Anterior cingulate cortex (tissue), 58 donors: ENCODE measurements at places on chromosomes 2 and 18.

GRCh38 chr18:9380621-9381395, 46.2 kb downstream of the TWSG1 start:
- DNase-seq = no peak

DNA sequence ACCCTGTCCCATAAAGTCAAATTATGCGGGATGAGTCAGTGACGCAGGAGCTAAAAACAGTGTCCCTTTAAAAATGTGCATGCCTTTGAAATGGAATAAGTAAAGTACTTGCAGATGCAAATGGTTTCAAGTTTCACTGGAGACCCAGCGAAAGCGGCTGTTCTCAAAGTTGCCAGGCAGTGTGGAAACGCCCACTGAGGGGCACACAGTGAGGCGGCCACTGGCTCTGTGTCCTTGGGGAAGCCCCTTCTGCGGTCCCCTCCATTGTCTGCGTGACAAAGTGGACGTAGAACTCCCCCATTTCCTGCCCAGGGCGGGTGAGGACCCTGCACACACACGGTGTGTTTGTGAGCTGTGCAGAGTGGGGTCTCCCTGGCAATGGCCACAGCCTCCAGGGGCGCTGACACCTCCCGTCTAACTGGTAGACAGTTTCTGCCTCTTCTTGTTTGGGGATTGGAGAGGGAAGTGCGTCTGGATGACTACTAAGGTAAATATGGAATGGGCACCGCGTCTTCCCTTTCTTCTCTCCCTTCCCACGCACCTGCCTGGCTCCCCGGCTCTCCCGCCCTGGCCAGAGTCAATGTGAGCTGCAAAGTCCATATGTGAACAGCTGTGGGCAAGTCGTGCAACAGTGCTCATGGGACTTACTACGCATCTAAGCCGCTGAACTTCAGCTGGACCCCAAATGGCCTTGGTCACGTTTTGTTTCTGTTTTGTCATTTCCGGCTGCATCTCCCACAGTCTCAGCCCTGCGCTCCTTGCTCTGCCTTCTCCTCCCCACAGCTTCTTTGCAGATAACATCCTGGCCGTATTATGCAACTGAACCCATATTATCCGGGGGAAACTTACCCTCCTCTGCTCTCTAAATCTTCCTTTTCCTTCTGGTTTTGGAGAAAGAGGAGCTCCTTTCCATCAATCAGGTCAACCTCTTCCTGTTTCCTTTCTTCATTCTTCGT, 33.7 kb upstream of the ZNF516 start:
- no peak for DNase-seq

GRCh38 chr2:12320991-12321641, 395.6 kb upstream of the TRIB2 start:
- DNase-seq = no peak

DNA sequence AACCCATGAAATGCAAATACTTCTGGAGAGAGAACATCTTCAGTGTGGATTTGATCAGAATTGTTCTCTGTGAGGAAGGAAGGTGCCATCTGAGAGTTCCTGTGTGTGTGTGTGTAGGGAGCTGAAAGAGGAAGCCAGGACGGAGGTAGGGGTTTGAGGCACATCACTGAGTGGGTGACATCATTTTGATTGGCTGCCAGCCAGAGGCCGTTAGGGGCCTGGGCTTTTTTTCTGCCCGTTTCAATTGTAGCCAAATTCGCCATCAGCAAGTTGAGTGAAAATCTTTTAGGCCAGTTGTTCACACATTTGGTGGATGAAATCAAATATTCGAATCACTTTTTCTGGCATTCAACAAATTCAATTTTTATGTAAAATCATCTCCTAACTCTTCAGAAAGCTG, 48.9 kb downstream of the TSN start:
- no peak for DNase-seq

GRCh38 chr18:2518473-2518872, 52.8 kb downstream of the METTL4 start:
- DNase-seq = no peak

DNA sequence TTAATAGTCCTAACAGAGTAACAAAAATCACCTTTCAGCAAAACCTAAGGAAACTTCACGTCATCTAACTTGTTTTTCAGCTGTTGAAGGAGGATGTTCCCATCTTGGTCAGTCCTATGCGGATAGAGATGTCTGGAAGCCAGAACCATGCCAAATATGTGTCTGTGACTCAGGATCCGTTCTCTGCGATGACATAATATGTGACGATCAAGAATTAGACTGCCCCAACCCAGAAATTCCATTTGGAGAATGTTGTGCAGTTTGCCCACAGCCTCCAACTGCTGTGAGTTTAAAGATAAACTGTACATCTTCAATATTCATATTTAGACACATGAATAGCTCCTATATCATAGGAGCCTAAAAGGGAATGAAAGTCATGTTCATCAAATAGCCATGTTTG, 10.5 kb downstream of the COL3A1 start:
- DNase-seq = no peak

DNA sequence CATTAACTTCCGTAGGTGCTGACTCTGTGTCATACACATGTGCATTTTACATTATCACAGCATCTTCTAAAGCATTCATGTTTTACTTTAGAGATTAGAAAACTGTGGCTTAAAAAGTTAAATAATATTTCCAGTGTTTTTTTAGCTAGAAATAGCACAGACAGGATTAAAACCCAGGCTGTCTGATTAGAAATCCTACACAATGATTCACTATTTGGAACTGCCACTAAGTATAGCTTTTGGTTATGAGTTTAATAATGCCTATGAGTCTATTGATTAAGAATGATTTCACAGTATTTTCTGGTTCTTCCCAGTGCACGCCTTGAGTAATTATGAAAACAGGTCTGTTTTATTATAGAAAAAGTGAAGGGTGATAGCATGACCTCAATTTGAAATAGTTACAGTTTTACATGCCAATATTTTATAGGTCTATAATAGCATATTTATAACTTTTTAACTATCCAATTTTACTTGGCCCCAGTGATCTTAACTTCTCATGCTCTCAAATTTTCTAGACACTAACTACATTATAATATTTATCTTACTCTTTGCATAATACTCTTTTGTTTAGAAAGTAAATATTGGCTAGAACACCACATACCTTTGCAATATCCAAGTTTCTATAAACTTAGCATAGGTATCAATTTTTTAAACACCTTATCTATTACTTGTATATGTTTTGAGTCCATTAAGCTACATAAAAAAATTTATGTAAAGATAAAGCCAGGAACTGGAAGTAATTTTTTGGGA, 313.2 kb downstream of the RND3 start:
- DNase-seq = no peak
